Type B pancreatic cell (in vitro differentiated cells): ENCODE measurements at places on chromosomes 4 and X. TPM values are rescaled to one million over a fixed set of nuclear protein-coding genes. Genes with fewer than 3 reads are reported as not detected.

Gene ZFYVE28
- total RNA-seq: 3.6 and 7.0 TPM in 2 replicates

Gene ELK1
- total RNA-seq: 23.8 and 30.7 TPM in 2 replicates

Gene CXorf49
- not detected in 2 replicates for total RNA-seq

Gene ATP2B3
- total RNA-seq: 0.26 and 0.43 TPM in 2 replicates

Gene P2RY4
- not detected in 2 replicates for total RNA-seq

Gene TRO
- total RNA-seq: 39.6 and 142 TPM in 2 replicates

Gene OPRPN
- total RNA-seq: not detected in 2 replicates

Gene SLIT2
- total RNA-seq: 7.4 and 105 TPM in 2 replicates

Gene VEGFC
- total RNA-seq: 2.2 and 3.2 TPM in 2 replicates

Gene CTAG1B
- total RNA-seq: not detected in 2 replicates

Gene NEXMIF
- total RNA-seq: 1.1 and 1.9 TPM in 2 replicates

Gene STK32B
- total RNA-seq: 0.98 and 3.0 TPM in 2 replicates

Gene PDCL2
- total RNA-seq: not detected in 2 replicates

Gene SAGE1
- total RNA-seq: not detected in 2 replicates

Gene CSAG2
- 0.40 TPM in 1 of 2 replicates, not detected in the other for total RNA-seq

Gene PRDM5
- 5.9 and 15.7 TPM in 2 replicates for total RNA-seq

Gene KIAA1210
- not detected in 2 replicates for total RNA-seq

Gene AFP
- total RNA-seq: 67.6 and 532 TPM in 2 replicates

Gene SERTM2
- total RNA-seq: 1.7 and 8.9 TPM in 2 replicates

Gene WWC2
- 23.9 and 24.6 TPM in 2 replicates for total RNA-seq

Gene TLR6
- 0.56 and 0.67 TPM in 2 replicates for total RNA-seq

Gene ZNF275
- 7.4 and 11.9 TPM in 2 replicates for total RNA-seq

Gene ATXN3L
- total RNA-seq: not detected in 2 replicates

Gene MGARP
- total RNA-seq: 1.3 and 1.7 TPM in 2 replicates

Gene NEUROG2
- total RNA-seq: 1.2 TPM in 1 of 2 replicates, not detected in the other

Gene CD38
- total RNA-seq: 0.34 and 0.36 TPM in 2 replicates

Gene MAGEA4
- not detected in 2 replicates for total RNA-seq

Gene HTN1
- total RNA-seq: not detected in 2 replicates

Gene ARSJ
- 3.5 and 4.9 TPM in 2 replicates for total RNA-seq

Gene TGIF2LX
- total RNA-seq: not detected in 2 replicates

Gene HMGN5
- 2.7 and 6.4 TPM in 2 replicates for total RNA-seq

Gene SPACA5B
- not detected in 2 replicates for total RNA-seq

Gene HMX1
- total RNA-seq: 3.2 and 3.4 TPM in 2 replicates

Gene FAM47E
- total RNA-seq: 3.8 and 5.4 TPM in 2 replicates

Gene SH3D19
- total RNA-seq: 24.3 and 29.3 TPM in 2 replicates

Gene REPS2
- 1.6 and 2.9 TPM in 2 replicates for total RNA-seq

Gene VBP1
- total RNA-seq: 37.8 and 52.3 TPM in 2 replicates

Gene MYOZ2
- 0.12 TPM in 1 of 2 replicates, not detected in the other for total RNA-seq

Gene VCX3A
- not detected in 2 replicates for total RNA-seq

Gene TMEM271
- total RNA-seq: 0.21 and 0.36 TPM in 2 replicates

Gene PDE6B
- total RNA-seq: 6.7 and 12.2 TPM in 2 replicates

Gene LRAT
- 7.2 and 7.4 TPM in 2 replicates for total RNA-seq

Gene GIMD1
- total RNA-seq: not detected in 2 replicates

Gene ITM2A
- 4.1 and 5.9 TPM in 2 replicates for total RNA-seq
